NK-92 treated with Interleukin-12 subunit alpha and Interleukin-12 subunit beta, amount 100 ng/mL, for 24 hours (cell line): ENCODE measurements at places on chromosomes 4 and X.

DNA sequence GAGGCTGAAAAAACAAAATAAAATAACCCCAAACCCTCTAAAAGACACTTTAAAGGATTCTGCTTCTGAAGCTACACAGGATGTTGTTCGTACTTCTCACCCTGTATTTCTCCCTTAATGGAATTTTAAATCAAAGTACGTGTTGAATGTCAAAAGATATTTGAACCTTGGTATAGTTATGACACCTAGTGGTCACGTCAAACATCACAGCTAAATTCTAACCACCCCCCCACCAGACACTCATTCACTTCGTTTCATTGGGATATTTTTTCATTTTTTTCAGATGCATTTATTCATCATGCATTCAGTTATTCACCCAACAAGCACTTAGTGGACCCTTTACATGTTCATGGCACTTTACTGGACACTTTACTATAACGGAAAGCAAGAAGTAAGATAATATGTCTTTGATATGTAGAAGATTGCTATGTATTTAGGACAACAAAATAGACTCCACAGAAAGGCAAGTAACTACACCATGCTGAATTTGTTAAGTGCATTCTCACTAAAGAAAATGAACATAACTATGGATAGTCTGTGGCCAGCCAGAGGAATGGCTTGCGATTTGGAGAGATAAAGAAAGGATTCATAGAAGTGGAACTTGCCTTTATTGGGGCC lies 62.5 kb upstream of the GPR174 start:
- DNase-seq: no peak

- DNase-seq: no peak
Measured at GRCh38 chr4:24179201-24179840, 289.5 kb upstream of the PPARGC1A start.

DNA sequence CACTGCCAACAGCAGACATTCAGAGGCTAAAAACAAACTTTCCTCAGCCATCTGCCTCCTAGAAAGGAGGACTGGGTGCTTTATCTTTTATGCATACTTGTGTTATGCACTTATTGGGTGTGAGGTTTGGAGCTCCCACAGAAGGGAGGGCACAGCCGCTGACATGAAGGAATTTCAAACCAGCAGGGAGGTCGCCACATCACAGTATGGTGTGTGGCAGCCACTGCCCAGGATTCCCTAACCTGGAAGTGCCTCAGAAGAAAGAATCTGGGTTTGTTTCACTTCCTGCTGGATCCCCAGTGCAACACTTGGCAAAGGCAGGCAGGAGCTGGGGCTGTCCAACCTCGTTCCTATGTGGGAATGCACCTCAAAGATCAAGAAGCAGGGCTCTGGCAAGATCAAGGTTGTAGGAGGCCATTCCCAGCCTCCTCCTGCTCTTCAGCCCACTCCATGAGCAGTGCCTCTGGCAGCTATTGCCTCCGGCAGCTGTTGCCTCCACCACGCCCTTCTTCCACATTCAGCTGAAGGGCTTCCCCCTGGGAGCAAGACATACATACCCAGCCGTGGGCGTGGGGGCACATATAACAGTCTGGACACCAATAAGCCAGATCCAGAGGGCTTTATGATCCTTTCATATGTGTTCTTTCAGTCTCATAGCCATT lies 109.0 kb upstream of the MAMLD1 start:
- DNase-seq: no peak

DNA sequence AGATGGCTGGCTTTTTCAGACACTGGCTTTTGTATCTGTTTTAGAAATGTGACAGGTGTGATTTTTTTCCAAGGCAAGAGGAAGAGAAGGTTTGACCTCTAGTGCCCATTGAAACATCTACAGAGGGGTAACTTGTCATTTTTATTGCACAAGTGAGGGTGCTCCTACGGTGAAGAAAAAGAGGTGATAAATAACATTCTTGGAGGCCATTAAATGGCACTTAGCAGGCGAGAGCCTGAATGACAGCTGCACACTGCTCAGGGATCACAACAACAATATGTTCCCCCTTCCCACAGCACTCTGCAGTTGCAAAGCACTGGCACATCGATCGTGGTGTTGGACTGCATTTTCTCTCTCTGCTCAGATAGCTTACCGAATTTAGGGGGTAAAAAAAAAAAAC lies 22.9 kb downstream of the FAM184B start:
- DNase-seq: no peak

DNA sequence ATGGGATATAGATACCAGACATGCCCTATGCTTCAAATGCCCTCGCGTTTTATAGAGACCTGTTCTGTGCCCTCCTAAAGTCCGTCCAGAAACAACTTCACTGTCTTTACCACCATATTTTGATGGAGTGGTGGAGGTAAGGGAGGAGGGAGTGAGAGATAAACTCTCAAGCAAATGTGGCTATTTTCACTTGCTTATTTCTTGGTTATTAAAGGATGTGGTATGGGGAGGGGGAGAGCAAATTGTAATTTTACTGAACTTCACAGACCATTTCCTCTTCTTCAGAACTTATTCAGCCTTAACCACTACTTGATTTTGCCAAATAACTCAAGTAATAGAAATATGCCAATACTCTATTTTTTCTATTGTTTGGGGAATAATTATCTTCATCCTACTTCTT lies 31.5 kb downstream of the GPR174 start:
- no peak for DNase-seq

DNA sequence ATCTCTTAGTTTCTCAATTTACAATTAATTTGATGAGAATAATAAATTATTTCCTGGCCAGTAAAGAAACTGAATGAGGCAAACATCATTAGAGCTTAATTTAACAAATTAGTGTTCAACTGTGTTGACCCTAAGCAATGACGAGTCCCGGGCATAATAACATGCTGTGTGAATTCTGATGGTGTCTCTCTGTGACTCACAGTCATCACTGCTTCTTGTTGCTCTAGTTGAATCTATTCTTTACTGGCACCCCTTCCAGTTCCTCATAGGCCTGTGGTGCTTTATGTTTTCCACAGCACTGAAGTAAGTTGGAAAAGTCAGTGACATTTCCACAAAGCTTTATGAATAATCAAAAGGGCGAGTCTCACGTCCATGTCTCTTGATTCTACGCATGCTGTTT lies 57.7 kb upstream of the SLC7A11 start:
- no peak for DNase-seq

DNA sequence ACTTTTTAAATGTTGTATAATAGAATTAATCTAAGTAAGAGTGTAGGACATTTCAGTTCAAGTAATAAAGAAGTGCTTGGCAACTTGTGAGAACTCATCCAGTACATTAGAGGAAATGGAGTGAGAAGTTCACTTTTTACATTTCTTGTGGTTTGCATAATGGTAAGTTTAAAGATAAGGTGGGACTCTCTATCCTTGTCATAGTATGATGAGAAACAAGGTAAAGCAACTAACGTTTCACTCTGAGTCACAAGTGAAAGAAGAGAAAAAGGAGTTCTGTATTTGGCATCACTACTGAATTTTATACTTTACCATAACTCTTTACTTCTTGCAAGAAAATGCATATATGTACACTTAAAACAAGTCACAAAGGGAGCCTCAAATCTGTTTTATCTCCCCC lies 219.4 kb downstream of the SLC4A4 start:
- DNase-seq: no peak

GRCh38 chrX:155144926-155145325 lies 71.3 kb upstream of the VBP1 start:
- DNase-seq: no peak

GRCh38 chrX:110786486-110786885 lies 9.1 kb downstream of the CHRDL1 start:
- DNase-seq: no peak

DNA sequence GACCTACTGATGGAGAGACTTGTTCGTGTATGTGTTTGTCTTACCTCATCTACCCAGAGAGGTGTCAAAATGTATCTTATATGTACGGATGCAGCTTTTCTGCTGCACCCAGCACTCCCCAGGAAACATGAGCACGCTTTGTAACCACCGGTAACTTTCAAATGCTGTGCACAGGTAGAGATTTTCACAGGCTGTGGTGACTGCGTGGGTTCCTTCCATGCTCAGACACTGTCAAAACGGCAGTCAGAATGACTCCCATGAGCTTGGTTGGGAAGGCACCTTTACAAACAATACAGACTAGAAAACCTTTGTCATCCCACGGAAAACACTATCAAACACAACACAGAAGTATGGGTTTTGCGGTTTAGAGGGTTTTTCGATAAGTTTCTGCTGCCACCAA lies 28.2 kb downstream of the F11 start:
- no peak for DNase-seq

- no peak for DNase-seq
Measured at GRCh38 chrX:13081395-13082205, 37.2 kb upstream of the FAM9C start.
